ENCODE measurements at places on chromosomes 4 and X.

DNA sequence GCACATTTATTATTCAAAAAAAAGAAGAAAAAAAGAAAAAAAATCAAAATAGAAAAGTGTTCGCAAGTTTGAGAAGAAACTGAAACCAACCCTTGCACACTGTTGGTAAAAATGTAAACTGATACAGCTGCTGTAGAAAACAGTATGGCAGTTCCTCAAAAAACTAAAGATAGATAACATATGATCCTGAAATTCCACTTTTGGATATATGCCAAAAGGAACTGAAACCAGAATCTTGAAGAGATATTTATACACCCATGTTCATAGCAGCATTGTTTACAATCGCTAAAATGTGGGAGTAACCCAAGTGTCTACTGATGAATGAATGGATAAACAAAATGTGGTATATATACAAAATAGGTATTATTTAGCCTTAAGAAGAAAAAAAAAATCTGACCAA, 155.4 kb downstream of the TBCK start:
- DNase-seq, result no peak

GRCh38 chr4:131566026-131566425, 1583.1 kb upstream of the PCDH10 start:
- DNase-seq, result no peak

- no peak for DNase-seq
These were observed 731.3 kb downstream of the DMD start for GRCh38 chrX:32480019-32480418.

- no peak for DNase-seq
These were observed 5.3 kb upstream of the SAP30 start for GRCh38 chr4:173365359-173365996.

DNA sequence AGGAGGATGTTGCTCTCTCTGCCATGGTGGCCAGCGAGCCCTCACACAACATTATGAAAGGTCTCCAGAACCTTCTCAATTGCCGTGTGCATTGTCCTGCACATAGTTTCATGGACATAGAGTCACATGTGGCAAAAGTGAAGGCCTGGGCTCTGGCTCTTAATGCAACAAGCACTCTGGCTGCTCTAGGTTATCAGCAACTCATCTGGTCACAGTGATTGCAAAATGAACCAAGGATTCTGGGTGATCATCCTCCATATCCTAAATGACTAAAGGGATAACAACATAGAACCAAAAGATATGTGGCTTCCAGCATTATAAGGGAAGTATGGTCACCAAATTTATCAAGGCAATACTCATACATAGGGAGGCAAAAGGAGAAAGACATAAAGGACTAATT, 175.2 kb downstream of the MGST2 start:
- DNase-seq, result no peak

GRCh38 chr4:7854697-7855370, 84.8 kb downstream of the AFAP1 start:
- no peak for DNase-seq

GRCh38 chr4:128782076-128782715, 27.3 kb upstream of the JADE1 start:
- no peak for DNase-seq

- no peak for DNase-seq
These were observed 220.3 kb downstream of the PTTG2 start for GRCh38 chr4:38180456-38180855.

All from NCI-H2227 treated with DMSO at 0.1 percent for 48 hours (cell line).